Stimulated activated CD4-positive, alpha-beta T cell treated with anti-CD3 and anti-CD28 coated beads, Interleukin-1b, Interleukin-23, amount 100 ng/mL, for 48 hours (primary cell): ENCODE measurements at places on chromosomes 1 and 21.

DNA sequence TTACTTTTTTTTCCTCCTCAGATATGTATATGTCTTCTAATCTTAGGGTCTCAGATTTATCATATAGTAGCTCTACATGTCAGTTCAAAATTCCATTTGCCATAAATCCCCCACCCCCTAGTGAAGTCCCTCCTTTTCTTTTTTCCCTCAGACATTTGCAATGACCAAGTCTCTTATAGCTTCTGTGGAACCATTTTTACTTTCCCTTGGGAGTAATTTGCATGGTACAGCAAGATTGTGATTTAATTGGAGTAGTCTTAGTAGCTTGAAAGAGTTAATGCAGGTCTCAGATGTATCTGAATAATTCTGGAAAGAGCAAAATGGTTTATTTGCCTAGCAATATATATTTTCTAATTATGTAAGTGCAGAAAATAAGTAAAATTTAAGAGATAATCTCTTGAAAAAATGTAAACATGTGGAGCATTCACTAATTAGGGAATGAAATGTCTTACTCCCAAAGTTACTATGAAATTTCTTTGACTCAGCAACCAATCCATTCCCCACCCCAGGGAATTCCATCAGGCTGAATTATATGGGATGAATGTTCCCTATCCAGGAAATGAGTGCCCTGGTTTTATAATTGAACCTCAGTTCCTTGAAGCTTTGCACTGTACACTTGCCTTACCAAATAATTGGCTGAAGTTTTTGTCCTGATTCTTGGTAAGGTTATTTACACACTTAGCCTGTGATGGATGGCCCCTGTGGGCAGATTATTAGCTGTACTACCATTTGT lies 267.0 kb downstream of the DNM3 start:
- DNase-seq = no peak

GRCh38 chr1:91744953-91745639 lies 140.9 kb downstream of the TGFBR3 start:
- no peak for DNase-seq

- DNase-seq = no peak
Measured at GRCh38 chr1:180311011-180311730, 81.1 kb downstream of the LHX4 start.

GRCh38 chr1:41535716-41536115 lies 51.2 kb upstream of the EDN2 start:
- no peak for DNase-seq

GRCh38 chr1:238153939-238154338 lies 263.2 kb upstream of the ZP4 start:
- DNase-seq = no peak

DNA sequence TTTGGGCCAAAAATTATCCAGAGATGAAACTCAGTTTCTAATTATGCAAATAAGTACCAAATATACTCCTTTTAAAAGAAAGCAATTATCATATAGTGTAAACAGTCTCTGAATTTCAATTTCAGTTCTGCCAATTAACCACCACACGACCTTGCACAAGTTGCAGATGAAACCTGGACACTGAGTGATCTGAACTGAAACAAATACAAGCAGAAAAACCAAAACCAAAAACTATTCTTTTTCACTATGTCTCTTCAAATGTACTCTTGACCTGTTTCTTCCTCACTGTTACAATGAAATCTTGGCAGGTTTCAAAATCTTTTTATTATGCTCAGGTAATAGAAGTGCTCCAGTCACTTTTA lies 79.2 kb downstream of the TYW3 start:
- no peak for DNase-seq

DNA sequence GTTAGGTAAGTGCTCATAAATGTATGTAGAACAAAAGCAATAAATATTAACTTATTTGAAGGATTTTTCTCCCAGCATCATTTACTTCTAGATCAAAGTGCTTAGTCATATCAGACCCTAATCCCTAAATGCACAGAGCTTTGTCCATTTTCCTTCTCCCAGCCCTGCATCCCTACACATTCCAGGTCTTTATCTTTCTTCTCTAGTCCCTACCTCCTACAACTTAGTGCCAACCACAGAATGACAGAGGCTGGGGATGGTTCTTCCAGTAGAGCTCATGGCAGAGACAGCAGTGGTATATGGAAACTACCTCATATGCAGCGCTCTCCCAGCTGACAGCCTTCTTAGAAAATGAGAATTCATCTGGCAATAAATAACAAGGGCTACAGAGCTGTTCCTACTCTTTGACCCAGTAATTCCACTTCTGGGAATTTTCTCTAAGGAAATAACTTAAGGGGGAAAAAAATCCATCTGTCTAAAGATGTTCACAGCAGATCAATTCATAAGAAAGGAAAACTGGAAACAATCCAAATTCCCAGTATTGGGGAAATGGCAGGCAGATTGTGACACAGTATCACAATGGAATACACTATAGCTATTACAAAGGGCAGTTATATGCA lies 62.9 kb upstream of the ROR1 start:
- no peak for DNase-seq

DNA sequence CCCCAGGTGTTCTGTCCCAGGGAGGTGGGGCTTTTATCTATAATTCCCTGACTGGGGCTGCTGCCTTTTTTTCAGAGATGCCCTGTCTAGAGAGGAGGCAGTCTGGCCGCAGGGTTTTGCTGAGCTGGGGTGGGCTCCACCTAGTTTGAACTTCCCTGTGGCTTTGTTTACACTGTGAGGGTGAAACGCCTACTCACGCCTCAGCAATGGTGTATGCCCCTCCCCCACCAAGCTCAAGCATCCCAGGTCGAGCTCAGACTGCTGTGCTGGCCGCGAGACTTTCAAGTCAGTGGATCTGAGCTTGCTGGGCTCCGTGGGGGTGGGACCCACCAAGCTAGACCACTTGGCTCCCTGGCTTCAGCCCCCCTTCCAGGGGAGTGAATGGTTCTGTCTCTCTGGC lies 124.3 kb downstream of the CENPF start:
- no peak for DNase-seq

- DNase-seq = no peak
Measured at GRCh38 chr1:210689826-210690225, 361.1 kb downstream of the HHAT start.

GRCh38 chr1:179831852-179832699 lies 45.5 kb downstream of the TOR1AIP2 start:
- DNase-seq = no peak

- DNase-seq = no peak
Measured at GRCh38 chr1:221430152-221430960, 311.5 kb downstream of the DUSP10 start.

GRCh38 chr1:213066363-213066762 lies 15.3 kb downstream of the RPS6KC1 start:
- DNase-seq = no peak

- no peak for DNase-seq
Measured at GRCh38 chr1:107789817-107790524, 175.0 kb downstream of the VAV3 start.

GRCh38 chr1:87295445-87296110 lies 33.1 kb upstream of the LMO4 start:
- no peak for DNase-seq

DNA sequence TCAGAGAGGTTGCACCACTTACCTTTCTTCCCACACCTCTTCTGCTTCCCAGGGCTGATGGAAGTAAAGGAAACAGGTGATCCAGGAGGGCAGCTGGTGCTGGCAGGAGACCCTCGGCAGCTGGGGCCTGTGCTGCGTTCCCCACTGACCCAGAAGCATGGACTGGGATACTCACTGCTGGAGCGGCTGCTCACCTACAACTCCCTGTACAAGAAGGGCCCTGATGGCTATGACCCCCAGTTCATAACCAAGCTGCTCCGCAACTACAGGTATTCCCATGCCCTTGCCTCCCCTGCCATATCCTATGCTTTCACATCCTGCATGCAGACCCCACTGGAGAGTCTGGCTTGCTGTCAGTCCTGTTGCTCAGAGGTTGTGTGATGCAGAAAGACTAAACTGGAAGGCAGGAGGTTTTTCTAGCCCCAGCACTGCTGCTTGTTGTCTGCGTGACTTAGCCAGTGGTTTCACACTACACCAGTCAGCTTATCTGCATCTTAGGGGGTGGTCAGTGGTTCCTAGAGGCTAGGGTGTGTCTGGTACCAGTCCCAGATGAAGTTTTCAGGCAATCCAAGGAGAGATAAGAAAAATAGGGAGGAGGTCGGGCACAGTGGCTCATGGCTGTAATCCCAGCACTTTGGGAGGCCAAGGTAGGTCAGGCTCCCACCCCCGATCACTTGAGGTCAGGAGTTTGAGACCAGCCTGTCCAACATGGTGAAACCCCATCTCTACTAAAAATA lies 10.2 kb downstream of the RHOC start:
- no peak for DNase-seq

DNA sequence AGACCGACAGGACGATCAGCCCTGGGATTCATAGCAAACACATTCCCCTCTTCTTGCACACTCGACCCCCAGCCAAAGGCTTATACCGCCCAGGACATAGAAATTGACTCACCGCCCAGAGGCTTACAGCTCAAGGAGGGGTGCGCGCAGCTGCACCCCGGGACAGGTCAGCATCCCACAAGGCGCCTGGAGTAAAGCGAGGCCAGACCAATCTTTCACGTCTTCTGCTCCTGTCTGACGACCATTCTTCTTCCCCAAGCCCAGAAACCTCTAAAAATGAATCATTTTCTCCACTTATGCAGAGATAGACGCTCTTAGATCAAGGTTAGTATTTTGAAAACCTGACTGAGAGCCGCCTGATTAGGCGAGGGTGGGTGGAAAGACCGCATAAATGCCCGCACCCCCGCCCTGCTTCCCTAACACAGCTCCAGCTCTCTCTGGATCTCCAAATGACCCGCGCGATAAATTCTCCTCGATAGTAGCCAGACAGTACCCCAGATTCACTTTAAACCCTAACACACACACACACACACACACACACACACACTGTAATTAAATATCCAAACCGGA lies 1.9 kb upstream of the LHX8 start:
- no peak for DNase-seq

GRCh38 chr1:160045653-160046052 lies 13.9 kb upstream of the PIGM start:
- no peak for DNase-seq

GRCh38 chr21:44301961-44302406 lies 2.1 kb downstream of the PFKL start:
- no peak for DNase-seq

DNA sequence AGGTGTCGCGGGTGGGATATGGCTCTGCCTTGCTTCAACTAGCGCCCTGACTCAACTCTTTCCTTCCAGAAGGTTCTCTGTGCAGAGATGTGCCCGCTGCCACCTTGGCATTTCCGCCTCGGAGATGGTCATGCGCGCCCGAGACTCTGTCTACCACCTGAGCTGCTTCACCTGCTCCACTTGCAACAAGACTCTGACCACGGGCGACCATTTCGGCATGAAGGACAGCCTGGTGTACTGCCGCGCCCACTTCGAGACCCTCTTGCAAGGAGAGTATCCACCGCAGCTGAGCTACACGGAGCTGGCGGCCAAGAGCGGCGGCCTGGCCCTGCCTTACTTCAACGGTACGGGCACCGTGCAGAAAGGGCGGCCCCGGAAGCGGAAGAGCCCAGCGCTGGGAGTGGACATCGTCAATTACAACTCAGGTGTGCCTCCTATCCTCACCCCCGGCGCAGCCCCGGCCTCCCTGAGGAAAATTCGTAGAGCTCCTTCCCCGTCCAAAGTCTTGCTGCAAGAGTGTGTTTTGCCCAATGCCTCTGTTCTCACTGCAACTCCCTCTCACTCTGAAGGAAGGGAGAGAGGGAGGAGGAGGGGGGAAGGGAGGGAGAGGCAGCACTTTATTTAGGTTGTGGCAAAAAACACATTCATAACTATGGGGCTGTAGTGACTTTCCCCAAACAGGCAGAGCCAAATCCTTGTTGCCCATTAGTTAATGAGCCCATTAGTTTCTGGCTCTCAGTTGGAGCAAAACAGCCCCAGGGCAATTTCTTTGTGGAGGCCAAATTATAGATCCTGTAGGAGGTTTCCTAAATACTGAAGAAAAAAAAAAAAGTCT lies 4.3 kb downstream of the LHX9 start:
- DNase-seq = no peak

DNA sequence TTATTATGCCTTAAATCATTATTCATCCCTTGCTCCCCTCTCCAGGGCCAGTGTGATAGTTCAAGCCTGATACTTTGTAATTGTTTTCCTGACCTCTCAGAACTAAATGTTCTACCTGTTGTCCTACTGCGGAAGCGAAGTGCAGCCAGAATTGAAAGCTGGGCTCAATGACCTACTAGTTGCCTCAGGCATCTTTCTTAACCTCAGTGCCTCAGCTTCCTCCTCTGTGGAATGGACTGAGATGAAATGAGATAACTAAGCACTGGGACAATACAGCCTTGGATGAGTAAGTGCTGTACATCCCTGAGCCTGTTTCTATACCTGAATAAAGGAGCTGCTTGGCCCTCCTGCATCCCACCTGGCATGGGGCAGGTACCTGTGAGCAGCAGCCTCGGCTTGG lies 26.4 kb downstream of the COL16A1 start:
- DNase-seq = no peak

GRCh38 chr1:229951856-229952534 lies 115.0 kb upstream of the GALNT2 start:
- DNase-seq = no peak

DNA sequence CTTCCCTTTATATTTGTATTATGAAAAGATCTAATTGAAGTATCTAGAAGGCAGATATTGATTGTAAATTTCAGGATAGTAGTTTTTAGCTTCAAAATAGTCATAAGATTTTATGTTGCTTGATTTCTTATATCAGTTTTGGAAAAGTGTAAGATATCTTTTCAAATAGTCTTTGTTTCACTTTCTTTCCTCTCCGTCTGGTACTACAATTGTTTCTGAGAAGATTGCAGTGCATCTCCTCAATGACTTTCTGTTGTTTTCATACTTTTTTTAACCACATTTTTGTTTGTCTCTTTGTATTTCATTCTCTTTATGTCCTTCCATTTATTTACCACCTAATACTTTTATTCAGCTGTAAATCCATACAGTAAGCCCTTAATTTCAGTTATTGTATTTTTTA lies 964.6 kb upstream of the B3GALT2 start:
- DNase-seq = no peak

GRCh38 chr1:41784531-41785274 lies 134.0 kb downstream of the HIVEP3 start:
- no peak for DNase-seq

GRCh38 chr1:97783751-97784150 lies 137.1 kb downstream of the DPYD start:
- no peak for DNase-seq

GRCh38 chr1:16243215-16243610 lies 6.2 kb upstream of the CPLANE2 start:
- DNase-seq = no peak

DNA sequence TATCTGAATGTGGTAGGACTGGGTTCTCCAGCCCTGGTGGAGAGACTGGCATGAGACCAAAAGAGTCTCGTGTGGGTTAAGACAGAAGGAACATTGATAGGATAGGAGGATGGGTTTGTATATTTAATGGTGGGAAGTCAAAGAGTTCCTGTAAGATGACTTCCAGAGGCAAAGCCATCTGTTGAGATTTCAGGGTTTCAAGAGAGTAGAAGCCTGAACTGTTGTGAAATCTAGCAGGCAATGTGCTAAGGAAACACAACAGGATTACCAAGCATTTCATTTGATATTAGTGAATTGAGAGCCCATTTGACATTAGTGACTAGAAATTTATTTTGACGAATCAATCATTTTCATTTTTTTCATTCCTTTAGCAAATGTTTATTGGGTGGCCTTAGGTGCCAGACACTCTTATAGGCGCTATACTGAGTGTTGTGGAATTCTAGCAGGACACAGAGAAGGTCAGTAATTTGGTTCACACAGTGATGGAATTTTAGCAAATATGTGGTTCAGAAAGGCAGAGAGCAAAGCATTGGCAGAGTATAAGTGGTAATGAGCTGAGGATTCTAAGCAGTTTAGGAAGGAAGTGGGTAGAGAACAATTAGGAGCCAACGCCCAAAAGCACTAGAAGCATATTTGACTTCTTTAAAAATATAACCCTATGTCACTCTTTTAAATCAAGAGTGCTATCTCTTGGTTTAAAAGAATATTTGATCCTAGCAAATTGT lies 149.3 kb downstream of the AK5 start:
- DNase-seq = no peak
